Right renal cortex interstitium (tissue), 3 donors: ENCODE measurements at places on chromosomes 5 and 9. TPM values are rescaled to one million over a fixed set of nuclear protein-coding genes. Genes with fewer than 3 reads are reported as not detected.

KIF4B gene
- polyA plus RNA-seq: 0.33 TPM

ESM1 gene
- 15.6 TPM for polyA plus RNA-seq

RMI1 gene
- 25.1 TPM for polyA plus RNA-seq

GDNF gene
- polyA plus RNA-seq: 20.4 TPM

CNTNAP3B gene
- polyA plus RNA-seq: 12.8 TPM
